ENCODE measurements at places on chromosomes 16 and 17.

DNA sequence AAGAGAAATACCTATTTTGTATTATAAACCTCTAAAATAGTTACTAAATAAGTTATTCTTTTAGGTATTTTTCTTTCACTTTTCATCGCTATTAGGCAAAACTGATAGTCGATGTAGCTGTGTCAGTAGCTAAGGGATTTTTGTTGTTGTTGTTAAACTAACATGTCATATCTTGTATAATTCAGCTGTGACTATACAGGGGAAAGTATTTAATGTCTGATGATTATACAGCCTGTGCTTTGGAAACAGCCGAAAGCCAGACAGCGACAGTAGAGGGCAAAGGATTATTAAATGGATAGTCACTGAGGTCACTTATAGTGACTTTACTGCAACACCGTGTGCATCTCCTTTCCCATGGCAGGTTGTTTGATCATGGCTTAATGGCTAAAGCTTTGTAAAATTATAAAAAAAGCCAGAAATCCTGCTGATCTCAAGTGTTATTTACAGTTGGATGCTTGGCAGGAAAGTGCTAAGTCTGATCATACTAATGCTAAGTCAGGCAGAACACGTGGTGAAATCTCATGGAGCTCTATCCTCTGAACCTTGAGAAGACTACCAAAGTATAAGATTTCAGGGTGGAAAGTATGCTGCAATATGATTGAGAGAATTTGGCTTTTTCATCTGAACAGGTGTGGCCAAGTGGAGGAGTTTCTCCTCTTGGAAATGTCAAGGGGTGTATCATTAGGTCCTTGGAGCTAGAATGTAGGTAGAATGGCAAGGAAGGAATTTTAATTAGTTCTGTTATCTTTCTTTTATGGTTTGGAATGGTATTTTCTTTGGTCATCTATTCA lies 88.4 kb downstream of the FTO start:
- no peak for DNase-seq

DNA sequence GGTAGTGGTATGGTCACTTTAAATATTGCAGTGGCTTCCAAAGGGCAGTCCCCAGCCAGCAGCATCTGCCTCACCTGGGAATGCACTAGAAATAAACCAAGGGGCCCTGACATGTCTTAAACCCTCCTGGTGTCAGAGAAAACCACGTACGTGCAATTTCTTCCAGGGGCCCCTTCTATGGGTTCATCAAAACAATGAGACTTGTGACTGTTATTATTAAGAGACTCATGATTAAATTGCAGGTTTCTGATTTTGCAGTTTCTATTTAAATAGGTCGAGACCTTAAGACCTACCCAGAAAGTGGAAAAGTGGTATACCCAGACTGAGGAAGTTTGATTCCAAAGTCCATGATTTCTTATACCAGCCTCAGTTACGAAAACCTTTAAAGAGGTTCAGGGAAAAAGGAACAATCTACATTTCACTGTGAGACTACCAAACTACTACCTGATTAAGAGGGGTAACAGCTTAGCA lies 746 bp upstream of the POLG2 start:
- no peak for DNase-seq

GRCh38 chr17:50608700-50609379 lies 25.8 kb upstream of the ABCC3 start:
- DNase-seq: no peak

GRCh38 chr16:79912592-79913310 lies 312.2 kb upstream of the MAF start:
- no peak for DNase-seq

DNA sequence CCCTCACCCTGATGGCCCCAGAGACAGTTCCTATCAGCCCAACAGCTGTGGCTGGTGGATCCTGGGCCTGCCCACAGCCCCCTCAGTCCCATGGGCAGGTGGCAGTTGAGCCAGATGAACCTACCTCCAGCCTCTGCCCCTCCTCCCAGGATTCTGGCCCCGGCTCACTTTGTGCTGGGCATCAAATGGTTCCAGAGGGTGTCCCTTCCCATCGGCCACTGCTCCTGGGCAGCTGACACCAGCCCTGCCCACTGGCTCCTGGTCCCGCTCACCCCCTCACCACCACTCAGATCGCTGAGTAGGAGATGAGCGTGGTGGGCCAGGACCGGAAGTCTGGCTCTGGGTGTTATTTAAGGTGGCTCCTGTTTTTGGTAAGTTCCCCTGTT lies 2.0 kb downstream of the TTYH2 start:
- DNase-seq: no peak

DNA sequence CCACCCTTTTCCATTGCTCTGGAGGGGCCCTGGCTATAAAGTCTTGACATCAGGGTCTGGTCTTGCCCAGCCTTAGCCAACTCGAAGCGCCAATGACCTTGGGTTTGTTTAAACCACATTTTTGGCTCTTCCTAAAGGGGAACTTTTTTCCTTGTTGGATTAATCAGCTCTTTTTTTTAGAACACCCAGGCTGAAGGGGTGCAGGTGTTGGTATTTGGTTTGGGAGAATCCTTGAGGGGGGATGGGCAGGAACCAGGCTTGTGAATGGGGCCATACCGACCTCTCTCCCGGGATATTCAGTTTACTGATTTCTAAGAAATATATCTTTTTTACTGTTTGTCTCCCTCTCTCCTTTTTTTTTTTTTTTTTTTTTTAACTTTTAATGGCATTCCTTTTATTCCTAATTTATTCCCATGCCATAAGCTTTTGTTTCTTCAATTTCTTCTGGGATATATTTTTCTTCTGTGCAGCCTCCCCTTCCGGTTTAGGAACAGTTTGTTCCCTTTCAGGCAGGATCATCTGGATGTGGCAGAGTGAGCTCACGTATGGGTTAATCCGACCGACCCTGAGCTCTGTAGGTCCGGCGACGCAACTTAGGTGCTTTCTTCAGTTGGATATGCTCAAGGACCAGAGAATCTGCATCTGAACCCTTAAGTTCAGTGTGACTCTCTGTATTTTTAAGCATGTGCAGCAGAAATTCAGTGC lies 129.5 kb downstream of the ABCC6 start:
- DNase-seq: no peak

- no peak for DNase-seq
These were observed 513 bp downstream of the CRLF3 start for GRCh38 chr17:30824002-30824355.

DNA sequence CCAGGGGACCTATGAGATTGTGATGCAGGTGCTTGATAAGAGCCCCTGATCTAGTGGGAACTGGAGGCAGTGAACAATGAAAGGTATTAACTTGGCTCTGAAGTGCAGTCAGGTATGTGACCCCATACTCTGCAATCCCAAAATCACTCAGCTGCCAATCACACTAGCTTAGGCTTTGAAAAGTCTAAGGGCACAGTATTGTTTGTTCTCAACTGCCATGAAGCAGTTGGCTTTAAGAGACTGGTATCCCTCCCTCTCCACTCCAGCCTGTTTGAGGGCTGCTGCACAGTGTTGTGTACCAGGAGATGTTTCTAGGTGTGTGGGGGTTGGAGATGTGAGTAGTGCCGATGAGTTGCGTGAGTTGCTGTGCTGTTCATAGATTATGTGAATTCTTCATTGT lies 2.4 kb downstream of the YPEL2 start:
- no peak for DNase-seq

- peak; percentile 82 for DNase-seq
These were observed 26.8 kb downstream of the MPP2 start for GRCh38 chr17:43880420-43880991.

DNA sequence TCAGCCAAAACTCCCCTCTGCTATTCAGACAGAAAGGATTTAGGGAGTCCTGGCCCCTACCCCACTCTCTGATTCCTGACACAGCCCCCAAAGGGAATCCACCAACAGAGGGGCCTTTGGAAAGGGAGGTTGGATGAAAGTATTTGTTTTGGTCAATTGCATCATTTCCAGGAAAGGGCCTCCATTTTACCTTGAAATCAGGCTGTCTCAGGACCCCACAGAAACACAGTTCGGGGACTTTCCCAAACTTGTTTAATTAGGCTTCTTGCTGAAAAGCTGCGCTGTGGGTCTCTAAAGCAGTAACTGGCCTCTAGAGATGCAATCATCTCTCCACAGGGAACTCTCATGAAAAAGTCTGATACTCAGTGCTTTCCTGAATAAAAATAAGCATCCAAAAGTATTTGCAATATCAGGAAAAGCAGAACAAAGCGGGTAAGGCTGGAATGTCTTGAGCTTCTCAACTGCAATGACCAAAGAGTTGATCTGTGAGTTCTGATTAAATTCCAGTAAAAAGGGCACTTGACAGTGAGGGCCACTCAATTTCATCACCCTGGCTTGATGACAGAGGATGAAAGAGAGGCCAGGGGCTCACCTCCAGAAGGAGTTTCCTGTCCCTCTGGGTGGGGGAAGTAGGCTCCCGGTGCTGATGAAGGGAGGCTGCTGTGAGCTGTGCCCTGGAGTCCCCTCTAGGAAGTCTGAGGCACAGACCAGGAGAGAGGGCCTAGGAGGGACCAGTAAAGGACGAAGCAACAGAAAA lies 36.3 kb downstream of the LYRM9 start:
- DNase-seq: no peak

DNA sequence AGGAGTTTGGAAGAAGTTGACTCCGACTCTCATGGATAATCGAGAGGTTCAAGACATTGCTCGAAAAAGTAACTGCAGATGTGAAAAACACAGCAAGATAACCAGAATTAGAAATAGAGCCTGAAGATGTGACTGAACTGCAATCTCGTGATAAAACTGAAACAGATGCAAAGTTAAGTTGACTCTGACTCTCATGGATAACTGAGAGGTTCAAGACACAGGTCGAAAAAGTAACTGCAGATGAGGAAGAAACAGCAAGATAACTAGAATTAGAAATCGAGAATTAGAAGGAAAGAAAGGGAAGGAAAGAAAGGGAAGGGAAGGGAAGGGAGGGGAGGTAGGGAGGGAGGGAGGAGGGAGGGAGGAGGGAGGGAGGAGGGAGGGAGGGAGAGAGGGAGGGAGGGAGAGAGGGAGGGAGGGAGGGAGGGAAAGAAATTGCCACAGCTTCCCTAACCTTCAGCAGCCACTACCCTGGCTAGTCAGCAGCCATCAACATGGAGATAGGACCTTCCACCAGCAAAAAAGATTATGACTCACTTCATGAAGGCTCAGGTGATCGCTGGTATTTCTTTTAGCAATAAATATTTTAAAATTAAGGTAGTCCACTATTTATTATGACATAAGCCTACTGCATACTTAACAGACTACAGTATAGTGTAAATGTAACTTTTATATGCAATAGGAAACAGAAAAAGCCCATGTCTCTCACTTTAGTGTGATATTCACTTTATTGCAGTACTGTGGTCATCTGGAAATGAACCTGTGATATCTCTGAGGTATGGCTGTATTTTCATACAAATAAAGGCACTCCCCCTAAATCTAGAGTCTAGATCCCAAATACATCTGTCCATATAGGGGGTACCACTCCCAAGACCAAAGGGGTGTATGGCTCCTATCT lies 68.3 kb downstream of the KANSL1 start:
- no peak for DNase-seq

- no peak for DNase-seq
These were observed 91.9 kb downstream of the USP32 start for GRCh38 chr17:60300011-60300410.

DNA sequence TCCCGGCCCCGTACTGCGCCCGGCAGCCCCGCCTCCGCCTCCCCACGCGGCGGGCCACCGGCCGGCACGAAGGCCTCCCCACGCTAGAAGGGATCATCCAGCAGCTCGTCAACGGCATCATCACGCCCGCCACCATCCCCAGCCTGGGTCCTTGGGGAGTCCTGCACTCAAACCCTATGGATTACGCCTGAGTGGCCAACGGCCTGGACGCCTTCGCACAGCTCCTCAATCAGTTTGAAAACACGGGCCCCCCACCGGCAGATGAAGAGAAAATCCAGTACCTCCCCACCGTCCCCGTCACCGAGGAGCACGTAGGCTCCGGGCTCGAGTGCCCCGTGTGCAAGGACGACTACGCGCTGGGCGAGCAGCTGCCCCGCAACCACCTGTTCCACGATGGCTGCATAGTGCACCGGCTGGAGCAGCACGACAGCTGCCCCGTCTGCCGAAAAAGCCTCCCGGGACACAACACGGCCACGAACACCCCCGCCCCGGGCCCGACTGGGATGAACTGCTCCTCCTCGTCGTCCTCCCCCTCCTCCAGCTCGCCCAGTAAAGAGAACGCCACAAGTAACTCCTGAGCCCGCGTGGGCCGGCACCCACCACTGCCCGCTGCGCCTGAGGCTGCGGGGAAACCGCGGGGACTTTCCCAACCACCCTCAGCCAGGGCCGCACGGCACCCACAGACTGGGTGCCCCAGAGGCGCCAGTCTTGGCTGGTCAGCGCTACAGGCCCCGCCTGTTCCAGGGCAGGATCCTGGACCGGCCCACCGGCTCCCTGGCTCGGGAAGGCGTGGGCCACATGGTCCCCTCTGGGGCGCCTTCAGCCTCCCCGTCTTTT lies 39.0 kb upstream of the AKAP1 start:
- DNase-seq: no peak

DNA sequence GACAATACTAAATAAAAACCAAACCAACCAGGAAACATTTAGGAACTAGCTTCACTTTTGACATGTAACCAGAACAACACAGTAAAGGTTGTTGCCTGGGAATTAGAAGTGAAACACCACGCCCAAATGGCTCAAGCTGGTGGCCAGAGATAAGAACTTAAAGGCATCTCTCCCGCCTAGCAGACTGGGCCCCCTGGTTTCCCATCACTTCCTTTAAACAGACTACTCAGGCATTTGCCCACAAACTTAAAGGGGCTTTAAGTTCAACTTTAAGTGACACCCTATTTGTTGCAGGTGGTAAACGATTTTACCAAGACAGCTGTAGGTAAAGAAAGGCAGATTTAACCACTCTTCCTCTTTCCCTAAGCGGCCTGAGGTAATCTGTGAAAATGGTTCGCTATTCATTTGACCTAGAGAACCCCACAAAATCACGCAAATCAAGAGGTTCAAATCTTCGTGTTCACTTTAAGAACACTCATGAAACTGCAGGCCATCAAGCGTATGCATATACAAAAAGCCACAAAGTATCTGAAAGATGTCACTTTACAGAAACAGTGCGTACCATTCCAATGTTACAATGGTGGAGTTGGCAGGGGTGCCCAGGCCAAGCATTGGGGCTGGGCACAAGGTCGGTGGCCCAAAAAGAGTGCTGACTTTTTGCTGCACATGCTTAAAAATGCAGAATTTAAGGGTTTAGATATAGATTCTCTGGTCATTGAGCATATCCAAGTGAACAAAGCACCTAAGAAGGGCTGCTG lies 40.8 kb upstream of the BPTF start:
- no peak for DNase-seq

GRCh38 chr17:10729334-10730193 lies at the start of gene TMEM220:
TMEM220 (minus strand) TSS chr17:10730023; CDS start chr17:10729851, 172 bp downstream.
- no peak for DNase-seq

GRCh38 chr16:57643910-57644309 lies 15.5 kb downstream of the ADGRG1 start:
- no peak for DNase-seq

- peak; percentile 53 for DNase-seq
These were observed 70.1 kb upstream of the CREBBP start for GRCh38 chr16:3950343-3951193.

GRCh38 chr17:16085066-16085699 lies 85.6 kb downstream of the TTC19 start:
- DNase-seq: no peak

DNA sequence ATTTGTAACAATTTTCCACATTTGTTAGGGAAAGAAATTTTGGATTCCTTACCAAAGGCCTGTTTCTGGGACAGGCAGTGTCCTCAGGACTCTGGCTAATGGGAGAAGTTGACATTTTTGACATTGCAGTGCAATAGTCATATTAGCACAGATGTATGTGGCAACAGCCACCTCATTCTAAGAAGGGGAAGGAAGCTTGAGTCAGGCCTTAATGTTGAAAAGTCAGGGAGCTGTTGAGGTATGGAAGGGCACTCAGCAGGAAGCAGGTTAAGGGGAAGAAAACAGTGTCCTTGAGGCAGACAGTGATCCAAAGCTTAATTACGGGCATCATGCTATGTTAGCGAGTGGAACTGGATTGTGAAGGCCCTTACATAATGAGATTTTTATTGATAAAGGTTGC lies 20.9 kb downstream of the AKTIP start:
- DNase-seq: no peak
